ENCODE measurements at places on chromosomes 13 and 19.

DNA sequence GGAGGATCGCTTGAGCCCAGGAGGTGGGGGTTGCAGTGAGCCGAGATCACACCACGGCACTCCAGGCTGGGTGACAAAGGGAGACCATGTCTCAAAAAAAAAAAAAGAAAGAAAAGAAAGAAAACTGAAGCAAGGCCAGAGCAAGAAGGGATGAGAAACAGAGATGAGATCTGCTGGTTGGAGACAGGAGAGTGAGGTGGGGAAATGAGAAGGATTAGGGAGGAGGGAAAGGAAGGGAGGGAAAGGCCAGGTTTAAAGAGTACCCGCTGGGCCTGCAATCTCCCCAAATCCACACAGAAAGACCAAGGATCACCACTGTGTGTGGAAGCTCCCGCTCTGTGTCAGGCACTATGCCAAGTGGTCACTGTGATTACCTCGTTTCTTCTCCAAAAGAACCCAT lies 16.3 kb upstream of the LYPD3 start:
- no peak for DNase-seq

GRCh38 chr13:113545931-113546516 lies 38.5 kb upstream of the TFDP1 start:
- DNase-seq: no peak

- no peak for DNase-seq
Observed at GRCh38 chr13:47396915-47397314, 500.1 kb upstream of the HTR2A start.

DNA sequence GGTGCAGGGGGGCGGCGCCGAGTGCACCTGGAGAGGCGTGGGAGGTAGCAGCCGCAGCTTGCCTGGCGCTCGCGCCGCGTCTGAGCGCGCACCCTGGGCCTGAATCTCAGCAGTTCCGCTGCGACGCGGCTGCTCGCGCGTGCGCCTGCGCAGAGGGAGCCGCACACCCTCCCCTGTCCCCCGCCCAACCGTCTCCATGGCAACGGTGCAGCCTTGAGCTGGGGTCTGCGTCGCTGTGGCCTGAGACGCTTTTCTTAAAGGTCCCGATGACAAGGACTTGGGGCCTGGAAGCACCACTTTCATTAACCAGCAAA lies at the start of gene PNMA8B:
TSS of gene PNMA8B (minus strand) at position 82 of the 314 bp plus-strand sequence. CDS start 402 bp downstream, outside the sequence.
- peak; percentile 56 for DNase-seq

DNA sequence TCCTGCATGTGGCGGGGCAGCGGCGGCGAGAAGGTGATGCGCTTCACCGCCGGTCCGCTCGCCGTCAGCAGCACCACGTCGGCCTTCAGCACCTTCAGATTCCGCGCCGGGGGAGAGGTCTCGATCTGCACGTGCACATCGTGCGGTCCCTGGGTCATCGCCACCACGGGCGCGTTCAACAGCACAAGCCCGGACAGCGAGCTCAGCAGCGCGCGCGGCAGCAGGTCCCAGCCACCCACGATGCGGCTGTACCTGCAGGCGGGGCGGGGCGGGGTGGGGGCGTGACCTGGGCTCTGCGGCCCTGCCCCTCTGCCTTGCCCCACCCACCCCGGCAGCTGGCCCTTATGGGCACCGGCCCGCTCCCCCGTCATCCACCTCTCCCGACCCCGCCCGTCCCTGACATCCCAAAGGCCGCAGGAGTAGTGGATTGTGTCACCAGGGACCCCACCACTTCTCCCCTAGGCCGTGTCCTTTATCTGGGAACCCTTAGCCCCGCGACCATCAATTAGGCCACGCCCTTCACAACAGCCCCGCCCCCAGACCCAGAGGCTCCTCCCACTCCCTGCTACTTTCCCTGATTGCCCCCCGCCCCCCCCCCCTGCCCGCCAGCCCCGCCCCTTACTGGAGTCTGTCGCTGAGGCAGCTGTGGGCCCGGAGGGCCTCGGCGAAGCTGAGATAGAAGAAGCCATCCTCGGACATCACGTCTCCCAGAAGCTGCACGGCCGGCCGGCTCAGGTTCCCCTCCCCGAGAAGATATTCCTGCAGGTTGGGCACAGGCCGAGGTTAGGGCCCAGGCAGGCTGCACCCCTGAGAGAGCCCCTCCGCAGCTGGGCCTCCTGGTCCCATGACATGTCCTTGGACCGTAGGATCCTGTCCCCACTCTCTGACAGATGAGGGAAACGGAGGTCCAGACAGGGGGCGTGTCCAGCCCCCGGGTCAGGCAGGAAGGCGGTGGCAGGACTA lies 6.1 kb downstream of the IL4I1 start:
- peak; percentile 72 for DNase-seq

DNA sequence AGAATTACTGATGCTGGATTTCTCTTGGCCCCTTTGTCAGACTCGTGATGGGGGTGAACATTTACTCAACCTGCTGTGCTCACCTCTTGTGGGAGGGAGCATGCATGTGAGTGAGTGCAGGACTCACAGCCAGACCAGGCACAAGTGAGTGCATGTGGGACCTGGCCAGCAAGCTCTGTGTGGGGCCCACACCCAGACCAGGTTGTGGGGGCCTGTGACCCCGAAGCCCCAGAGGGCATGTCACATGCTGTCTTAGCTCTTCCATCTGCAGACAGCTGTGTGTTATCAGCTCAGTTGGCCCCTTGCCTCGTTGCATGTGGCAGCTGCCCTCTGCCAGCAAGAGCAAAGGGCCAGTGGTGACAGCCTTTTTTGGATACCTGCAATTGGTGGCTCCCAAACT lies 614.4 kb downstream of the GPC5 start:
- no peak for DNase-seq

- no peak for DNase-seq
Observed at GRCh38 chr13:43270130-43270830, 246.9 kb downstream of the DNAJC15 start.

GRCh38 chr13:42574435-42575311 lies 721 bp downstream of the TNFSF11 start:
- DNase-seq: peak; percentile 83

DNA sequence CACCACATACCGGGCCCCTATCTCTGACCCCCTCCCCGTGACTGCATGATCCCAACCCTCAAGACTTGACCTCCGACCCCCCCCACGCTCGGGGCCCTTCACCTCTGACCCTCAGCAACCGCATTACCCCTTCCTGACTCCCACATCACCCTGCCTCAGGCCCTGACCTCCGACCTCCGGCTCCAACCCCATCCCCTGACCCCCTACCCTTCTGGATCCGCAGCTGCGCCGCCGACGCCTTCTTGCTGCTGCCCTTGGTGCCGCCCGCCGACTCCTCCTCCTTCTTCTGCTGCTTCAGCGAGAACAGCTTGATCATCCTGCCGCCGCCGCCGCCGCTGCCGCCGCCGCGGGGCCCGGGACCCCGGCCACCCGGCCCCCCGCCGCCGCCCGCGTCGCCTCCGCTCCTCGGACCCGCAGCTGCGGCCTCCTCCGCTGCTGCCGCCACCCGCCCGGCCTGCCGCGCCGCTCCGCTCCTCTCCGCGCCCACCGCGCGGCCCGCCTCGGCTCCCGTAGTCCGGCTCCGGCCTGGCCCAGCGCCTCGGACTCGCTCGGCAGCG lies at the start of gene UBE2M:
TSS of gene UBE2M (minus strand) at position 546 of the 557 bp plus-strand sequence. CDS start at position 316, 230 bp downstream.
- peak; percentile 76 for DNase-seq

- no peak for DNase-seq
Observed at GRCh38 chr19:8206147-8207087, 2.8 kb upstream of the CERS4 start.

DNA sequence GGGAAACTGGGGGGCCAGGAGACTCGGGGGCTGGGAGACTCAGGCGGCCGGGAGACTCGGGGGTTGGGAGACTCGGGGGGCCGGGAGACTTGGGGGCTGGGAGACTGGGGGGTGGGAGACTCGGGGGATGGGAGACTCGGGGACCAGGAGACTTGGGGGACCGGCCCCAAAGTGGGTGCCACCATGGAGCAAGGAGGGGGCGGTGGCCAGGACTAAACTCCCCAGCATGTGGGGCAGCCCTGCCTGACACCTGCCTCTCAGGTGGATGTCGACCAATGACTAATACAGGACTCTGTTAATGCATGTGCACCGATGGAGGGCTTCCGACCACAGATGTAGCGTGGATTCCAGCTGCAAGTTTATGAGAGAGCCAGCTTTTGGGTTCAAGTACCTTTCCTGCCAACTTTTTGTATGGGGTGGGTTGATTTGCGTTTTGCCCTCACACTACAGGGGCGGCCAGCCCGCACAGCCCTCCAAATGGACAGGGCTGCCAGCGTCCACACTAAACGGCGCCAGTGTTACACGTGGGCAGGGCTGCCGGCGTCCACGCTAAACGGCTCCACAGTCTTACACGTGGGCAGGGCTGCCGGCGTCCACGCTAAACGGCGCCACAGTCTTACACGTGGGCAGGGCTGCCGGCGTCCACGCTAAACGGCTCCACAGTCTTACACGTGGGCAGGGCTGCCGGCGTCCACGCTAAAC lies 62.2 kb downstream of the RASA3 start:
- DNase-seq: no peak

DNA sequence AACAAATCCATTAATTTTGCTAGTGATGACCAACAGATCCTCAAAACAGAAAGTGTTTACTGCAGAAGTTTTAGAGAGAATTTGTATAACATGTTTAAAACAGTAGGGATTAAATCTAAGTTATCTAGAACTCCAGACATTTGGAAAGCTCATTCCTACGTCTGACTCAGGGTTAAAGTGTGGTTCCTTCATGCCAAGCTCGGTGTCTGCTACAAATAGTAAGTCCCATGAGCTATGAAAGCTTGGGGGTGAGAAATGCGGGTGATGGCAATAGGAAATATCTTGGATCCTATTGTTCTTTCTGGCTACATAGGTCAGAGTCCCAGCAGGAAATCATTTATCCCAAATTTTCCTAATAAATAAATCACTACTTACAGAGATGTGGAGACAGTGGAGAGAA lies 867.1 kb downstream of the UQCRFS1 start:
- DNase-seq: no peak

GRCh38 chr19:50851620-50852019 lies 3.1 kb upstream of the KLK3 start:
- DNase-seq: no peak

DNA sequence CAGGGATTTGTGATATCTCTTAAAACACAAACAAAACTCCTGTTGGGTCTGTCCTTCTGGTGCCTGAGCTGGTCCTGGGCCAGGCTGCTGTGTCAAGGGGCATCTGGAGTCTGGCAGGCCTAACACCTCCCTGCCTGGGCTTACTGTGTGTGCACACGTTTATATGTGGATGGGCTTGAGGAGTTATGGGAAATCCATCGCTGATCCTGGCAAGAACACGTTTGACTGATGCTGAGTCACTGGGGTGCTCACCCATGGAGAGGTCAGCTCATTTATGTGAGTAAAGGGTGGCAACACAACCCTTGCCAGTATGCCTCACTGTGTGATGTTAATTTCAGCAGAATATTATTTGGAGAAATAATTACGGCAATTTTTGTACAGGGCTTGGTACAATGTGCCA lies 44.5 kb upstream of the PCDH8 start:
- no peak for DNase-seq

DNA sequence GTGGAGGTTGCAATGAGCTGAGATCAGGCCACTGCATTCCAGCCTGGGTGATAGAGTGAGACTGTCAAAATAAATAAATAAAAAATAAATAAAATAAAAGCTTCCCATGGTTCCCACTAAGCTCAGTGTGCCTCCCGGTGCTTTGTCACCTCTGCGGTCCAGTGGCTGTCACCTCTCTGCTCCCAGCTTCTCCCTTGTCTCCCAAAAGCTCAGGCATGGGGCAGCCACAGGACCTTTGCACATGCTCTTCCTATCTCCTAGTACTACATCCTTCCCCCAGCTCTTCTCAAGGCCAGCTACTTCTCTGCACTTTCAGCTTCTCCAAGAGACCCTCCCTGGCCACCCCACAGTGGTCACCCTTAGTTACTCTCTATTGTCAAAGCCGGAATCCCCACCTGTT lies 7.6 kb upstream of the MATK start:
- no peak for DNase-seq

- no peak for DNase-seq
Observed at GRCh38 chr19:32605544-32605943, 24.6 kb downstream of the PDCD5 start.

GRCh38 chr13:103948426-103948825 lies 882.2 kb upstream of the SLC10A2 start:
- DNase-seq: no peak

GRCh38 chr13:97242755-97243497 lies 20.8 kb downstream of the MBNL2 start:
- no peak for DNase-seq

DNA sequence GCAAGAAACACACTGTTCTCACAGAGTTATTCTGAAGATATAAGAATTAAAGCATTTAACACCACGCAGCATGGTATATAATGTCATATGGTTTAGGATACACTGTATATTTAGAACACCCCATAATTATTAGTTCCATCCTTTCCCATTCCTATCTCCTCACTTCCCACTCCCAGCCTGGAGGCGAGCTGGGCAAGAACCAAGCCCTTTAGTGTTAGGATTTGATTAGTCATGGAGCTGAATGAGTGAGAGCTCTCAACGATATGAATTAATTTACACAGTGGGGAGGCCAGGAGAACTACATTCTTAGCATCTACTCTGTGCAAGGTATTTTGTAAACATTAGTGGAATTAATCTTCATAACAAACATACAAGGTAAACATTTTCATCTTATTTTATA lies 934.3 kb downstream of the DIAPH3 start:
- DNase-seq: no peak

GRCh38 chr13:110572778-110573118 lies 11.2 kb upstream of the RAB20 start:
- DNase-seq: no peak

GRCh38 chr13:70817576-70817975 lies 709.3 kb upstream of the KLHL1 start:
- DNase-seq: no peak
